Kidney glomerular epithelial cell (primary cell): ENCODE measurements at places on chromosomes 3 and 15.

- no peak for DNase-seq
These were observed 2.4 kb upstream of the VIPR1 start for GRCh38 chr3:42500091-42500490.

- no peak for DNase-seq
These were observed 57.0 kb upstream of the COL6A6 start for GRCh38 chr3:130459944-130460343.

- DNase-seq = no peak
These were observed 17.6 kb downstream of the BHLHE40 start for GRCh38 chr3:4996771-4997291.

- no peak for DNase-seq
These were observed 43.9 kb downstream of the HEG1 start for GRCh38 chr3:125011941-125012340.

GRCh38 chr3:135393898-135394525, 571.5 kb upstream of the PPP2R3A start:
- DNase-seq = no peak

- no peak for DNase-seq
These were observed 1.7 kb downstream of the KLHL40 start for GRCh38 chr3:42686832-42687650.

- DNase-seq = no peak
These were observed 29.6 kb downstream of the SLCO2A1 start for GRCh38 chr3:133999891-134000685.

GRCh38 chr15:31489281-31489680, 162.6 kb downstream of the KLF13 start:
- DNase-seq = no peak

GRCh38 chr3:133964547-133964946, 65.2 kb downstream of the SLCO2A1 start:
- no peak for DNase-seq

DNA sequence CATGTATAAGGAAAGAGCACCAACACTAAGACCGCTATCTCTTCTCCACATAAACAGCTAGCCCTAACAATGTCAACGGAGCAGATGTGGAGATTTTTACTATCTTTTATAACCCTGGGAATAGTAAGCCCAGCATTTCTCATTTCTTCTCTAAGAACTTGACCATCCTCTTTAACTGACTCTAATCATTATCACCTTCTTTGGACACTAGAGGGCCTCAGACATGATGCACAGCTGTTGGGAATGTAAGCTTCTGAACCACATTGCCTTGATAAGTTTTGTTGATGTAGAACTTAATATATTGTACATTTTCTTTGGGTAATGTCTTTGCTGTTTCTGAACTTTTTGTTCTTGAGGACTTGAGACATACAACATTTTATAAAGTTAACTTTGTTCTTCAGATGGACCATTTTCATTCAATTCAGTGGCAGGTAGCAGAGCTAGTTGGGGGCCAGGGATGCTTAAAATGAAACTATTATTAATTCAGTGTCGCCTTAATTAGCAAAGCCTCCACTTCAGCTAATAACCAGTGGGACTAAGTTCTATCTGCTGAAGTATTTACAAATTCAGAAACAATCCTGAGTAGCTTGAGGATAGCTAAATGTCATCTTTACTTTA, 9.6 kb upstream of the TAGLN3 start:
- DNase-seq = peak; percentile 82

GRCh38 chr3:189849262-189849661, 218.1 kb downstream of the TP63 start:
- no peak for DNase-seq

DNA sequence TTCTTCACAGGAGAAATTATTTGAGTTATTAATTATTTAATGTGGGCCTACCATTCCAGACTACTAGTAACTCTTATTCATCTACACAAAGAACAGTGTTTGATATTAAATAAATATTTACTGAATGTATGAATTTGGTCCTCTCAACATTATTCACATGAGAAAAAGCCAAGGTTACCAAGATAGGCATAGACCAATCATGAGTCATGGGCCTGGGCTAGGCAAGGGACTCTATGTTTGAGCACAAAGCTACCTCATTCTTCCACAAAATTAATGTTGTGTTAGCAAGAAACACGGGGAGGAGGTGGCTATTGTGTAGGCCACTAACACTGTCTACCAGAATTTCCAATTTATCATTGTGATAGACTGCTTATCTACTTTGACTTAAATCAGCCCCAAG, 115.7 kb downstream of the SERPINI1 start:
- DNase-seq = no peak

DNA sequence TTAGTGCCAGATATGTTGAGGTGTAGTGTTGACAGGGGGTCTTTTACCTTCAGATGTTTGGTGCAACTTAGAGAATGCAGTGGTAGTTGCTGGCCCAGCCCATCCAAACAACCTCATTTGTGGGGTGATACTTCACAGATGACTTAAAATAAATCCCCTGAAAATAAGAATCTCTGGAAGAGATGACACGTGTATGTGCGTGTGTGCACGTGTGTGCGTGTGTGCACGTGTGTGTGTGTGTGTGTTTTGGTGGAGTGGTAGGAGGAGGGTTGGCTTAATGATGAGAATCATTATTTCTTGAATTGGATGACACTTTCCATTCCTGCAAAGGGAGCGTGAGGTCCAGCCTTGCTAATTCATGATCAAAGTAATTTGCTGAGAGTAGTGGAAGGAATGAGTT, 31.9 kb downstream of the SNRPN start:
- no peak for DNase-seq

- DNase-seq = no peak
These were observed 63.6 kb downstream of the OSTN start for GRCh38 chr3:191262650-191263049.

- no peak for DNase-seq
These were observed 64.2 kb upstream of the LINGO1 start for GRCh38 chr15:77696871-77697270.

DNA sequence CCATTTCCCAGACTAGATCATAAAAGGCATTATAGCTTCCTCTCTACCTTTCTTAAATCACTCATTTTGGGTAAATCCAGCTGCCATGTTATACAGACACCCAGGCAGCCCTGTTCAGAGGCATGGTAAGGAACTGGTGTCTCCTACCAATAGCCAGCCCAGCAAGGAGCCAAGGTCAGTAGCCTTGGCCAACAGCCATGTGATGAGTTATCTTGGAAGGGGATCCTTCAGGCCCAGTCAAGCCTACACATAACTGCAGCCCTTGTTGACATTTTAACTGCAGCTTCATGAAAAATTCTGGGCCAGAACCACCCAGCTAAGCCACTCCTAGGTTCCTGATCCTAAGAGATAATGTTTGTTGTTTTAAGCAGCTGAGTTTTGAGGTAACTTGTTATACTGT, 29.0 kb upstream of the ZMAT3 start:
- DNase-seq = peak; percentile 32

GRCh38 chr15:47516558-47516957, 200.7 kb upstream of the SEMA6D start:
- no peak for DNase-seq

GRCh38 chr3:17431484-17432045, 310.9 kb downstream of the TBC1D5 start:
- no peak for DNase-seq

- no peak for DNase-seq
These were observed 198.8 kb downstream of the DOCK3 start for GRCh38 chr3:50873376-50874157.

GRCh38 chr3:58434168-58434504, 504 bp upstream of the PDHB start:
- DNase-seq = no peak

- DNase-seq = no peak
These were observed 22.1 kb upstream of the LARS2 start for GRCh38 chr3:45366290-45366689.

DNA sequence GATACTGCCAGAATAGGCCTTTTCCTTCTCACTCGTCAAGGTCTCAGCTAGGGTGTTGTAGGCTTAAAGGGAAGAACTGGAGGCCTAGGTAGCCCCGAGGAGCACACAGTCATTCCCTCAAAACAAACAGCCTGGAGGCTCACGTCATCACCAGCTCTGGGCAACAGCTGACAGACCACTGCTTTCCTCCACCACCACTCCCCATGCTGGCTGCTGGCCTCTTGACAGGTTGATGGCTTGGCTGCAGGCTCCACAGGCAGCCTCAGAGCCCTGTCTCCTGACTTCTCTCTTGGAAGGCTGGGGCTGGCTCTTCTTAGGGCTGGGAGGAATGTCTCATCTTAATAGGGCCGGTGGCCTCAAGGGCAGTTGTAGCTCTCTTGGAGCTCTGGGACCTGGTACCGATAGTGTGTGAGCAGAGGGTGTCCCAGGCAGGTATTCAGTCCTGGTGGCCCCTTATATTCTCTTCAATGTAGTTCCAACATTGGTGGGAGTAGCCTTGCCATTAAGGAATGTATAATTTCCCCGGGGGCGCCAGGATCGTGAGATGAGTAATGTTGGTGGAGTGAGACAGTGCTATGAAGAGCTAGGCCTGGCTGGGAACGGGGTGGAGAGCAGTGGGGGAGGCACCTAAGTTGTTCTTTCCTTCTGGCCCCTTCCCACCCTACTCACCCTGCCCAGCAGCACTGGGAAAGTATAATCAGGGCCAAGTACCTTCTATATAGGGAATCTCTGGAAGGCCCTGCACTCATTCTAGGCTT, 6.1 kb upstream of the AP2M1 start:
- peak; percentile 88 for DNase-seq

GRCh38 chr15:86759800-86760523, 680.3 kb downstream of the AGBL1 start:
- DNase-seq = no peak

GRCh38 chr15:64452988-64453688, 7.2 kb upstream of the ZNF609 start:
- DNase-seq = no peak

GRCh38 chr3:149563114-149563513, 88.6 kb downstream of the TM4SF4 start:
- DNase-seq = no peak

GRCh38 chr3:197083486-197083885, 53.9 kb upstream of the MELTF start:
- DNase-seq = peak; percentile 67

- DNase-seq = peak; percentile 46
These were observed 668 bp downstream of the THRB start for GRCh38 chr3:24493746-24494617.

DNA sequence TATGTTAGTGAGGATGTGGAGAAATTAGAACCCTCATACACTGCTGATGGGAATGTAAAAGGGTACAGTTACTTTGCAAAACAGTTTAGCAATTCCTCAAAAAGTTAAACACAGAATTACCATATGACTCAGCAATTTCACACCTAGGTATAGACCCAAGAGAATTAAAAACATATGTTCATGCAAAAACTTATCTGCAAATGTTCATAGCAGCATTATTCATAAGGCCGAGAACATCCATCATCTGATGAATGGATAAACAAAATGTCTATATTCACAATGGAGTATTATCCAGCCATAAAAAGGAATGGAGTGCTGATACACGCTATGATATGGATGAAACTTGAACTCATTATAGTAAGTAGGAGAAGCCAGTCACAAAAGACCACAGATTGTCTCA, 10.3 kb downstream of the SEC13 start:
- DNase-seq = no peak

GRCh38 chr3:72181251-72181650, 396.3 kb upstream of the PROK2 start:
- DNase-seq = no peak

DNA sequence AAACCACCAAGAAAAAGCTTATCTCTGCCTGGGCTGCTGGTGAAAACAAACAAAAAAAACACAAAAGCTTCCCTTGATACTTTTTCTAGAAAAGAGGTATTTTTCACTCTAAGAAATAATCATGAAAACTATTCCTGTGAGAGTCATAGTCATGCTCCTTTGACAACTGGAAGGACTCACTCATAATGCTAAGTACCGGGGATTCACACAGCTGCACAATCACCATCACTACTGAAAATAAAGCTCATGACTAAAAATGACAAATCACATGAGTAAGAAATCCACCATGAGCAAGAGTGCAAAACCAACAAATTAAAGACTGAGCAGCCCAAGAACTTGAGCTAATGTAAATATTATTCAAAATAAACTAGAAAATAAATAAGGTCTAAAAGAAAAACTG, 10.6 kb upstream of the POU1F1 start:
- peak; percentile 57 for DNase-seq

GRCh38 chr15:73485372-73485771, 42.4 kb downstream of the REC114 start:
- no peak for DNase-seq

- no peak for DNase-seq
These were observed 48.7 kb downstream of the CHSY1 start for GRCh38 chr15:101203029-101203573.

GRCh38 chr3:50411229-50411628, 51.9 kb upstream of the TMEM115 start:
- no peak for DNase-seq

DNA sequence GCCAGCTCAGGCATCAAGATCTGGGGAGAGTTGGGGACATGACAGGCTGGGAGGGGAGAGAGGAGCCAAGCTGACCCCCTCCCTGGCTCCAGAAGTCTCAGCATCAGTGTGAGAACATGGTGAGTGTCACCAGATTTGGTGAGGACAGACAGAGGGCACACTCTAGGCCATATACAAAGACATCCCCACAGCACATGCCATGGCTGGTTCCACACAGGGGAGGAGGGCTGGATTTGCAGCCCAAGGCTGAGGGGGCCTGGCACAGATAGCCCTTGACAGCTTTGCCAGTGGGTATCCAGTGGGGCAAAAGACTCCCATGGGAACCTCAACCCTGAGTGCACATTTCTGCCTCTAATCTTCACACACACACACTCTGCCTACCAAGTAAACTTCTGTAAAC, 10.1 kb upstream of the ANKRD63 start:
- DNase-seq = no peak

GRCh38 chr3:98733053-98733811, 29.9 kb upstream of the ST3GAL6 start:
- peak; percentile 12 for DNase-seq

- peak; percentile 68 for DNase-seq
These were observed 257.1 kb upstream of the TRIM42 start for GRCh38 chr3:140420621-140421357.

DNA sequence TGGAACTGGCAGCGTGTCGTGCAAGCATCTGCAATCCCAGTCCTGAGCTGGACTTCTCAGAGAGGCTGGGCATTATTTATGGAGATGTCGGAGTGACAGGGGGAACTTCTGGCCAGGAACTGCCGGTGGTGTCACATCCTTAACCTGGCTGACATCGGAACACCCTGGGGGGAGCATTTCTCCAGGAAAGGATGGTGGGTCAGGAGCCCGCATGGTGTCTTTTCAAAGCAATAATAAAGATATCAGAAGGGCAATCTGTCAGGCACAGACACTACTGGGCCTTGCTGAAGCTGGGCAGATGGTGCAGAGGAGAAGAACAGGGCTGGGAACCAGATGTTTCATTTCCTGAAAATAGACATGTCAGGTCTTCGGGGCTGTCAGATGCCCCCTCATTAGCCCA, 133.5 kb downstream of the WNT7A start:
- no peak for DNase-seq

- no peak for DNase-seq
These were observed 255.6 kb downstream of the MAGI1 start for GRCh38 chr3:65783117-65783516.

GRCh38 chr15:98907927-98908471, 99.6 kb downstream of the PGPEP1L start:
- peak; percentile 59 for DNase-seq

GRCh38 chr3:159726231-159726964, 262.2 kb upstream of the IL12A start:
- peak; percentile 74 for DNase-seq
